ENCODE measurements at places on chromosomes 16 and 17.

DNA sequence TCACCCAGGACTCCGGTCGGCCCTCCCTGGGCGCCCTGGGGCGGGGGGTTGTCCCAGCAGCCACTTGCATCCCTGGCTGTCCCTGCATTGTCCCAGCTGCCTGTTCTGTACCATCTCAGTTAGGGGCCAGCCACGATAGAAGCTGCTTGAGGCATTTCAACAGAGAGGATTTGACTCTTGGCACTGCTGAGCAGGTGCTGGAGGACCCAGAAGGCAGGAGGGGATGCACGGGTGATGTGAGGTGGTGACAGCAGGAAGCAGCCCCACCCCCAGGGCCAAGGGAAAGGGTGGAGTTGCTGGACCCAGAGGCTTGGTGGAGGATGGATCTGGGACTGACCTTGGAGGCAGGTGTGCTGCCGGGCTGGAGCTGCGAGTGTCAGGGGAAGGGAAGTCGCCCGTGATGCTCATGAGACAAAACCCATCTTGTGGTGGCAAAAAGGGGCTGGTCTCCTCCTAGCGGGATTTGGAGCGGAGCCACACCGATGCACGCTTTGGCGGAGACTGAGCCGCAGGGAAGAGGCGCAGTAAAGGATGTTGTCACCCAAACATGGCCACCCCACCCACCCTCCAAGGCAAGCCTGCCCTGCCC is 188.0 kb upstream of the GSE1 start:
- no peak for DNase-seq

- DNase-seq: no peak
Observed at GRCh38 chr17:79176792-79177601, 102.4 kb downstream of the ENGASE start.

DNA sequence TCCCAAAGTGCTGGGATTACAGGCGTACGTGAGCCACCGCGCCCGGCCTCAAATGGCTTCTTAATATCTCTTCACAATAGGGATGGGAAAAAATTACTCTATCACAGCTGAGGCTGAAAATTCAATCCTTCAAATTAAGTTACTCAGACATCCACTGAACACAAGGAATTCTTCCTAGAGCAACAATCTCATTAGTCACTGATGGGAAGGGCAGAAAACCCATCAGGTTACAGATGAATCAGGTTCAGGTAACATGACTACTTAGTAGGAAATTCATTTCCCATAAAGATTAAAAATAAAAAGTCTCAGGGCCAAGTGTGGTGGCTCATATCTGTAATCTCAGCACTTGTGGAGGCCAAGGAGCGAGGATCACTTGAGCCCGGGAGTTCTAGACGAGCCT is 42.5 kb upstream of the ABR start:
- no peak for DNase-seq

GRCh38 chr17:8332688-8333087 is 7.0 kb upstream of the ODF4 start:
- no peak for DNase-seq

DNA sequence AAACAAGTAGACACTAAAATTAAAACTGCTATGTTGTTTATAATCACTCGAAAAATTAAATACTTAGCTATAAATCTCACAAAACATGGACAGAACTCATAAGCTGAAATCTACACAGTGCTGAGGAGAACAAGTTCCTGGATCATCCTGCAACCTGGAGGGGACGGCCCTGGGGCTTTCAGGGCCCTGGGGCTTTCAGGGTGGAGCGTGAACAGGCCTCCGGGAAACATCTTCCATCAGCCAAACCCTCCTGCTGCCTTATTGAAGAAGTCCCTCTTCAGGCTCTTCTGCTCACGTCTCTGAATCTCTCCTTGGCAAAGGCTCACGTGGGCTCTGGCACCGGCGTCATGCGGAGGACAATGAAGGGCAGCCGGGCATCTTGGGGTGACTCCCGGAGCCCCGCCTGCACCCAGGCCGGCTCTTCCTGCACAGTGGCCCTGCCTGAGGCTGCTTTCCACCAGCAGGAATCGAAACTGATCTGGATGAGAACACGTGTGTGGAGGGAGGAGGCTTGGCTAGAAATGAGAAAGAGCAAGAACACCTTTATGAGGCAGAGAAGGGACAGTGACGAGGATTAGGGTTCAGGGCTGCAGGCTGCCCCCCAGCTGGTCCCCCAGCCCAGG is 127.3 kb downstream of the CDRT15L2 start:
- DNase-seq: no peak

GRCh38 chr17:70106551-70106950 is 31.5 kb downstream of the KCNJ16 start:
- DNase-seq: no peak

- DNase-seq: no peak
Observed at GRCh38 chr17:74758848-74759168, 10.4 kb downstream of the NHERF1 start.

Data from stomach (tissue), 19 donors.